ENCODE measurements at places on chromosomes 2 and 18.

DNA sequence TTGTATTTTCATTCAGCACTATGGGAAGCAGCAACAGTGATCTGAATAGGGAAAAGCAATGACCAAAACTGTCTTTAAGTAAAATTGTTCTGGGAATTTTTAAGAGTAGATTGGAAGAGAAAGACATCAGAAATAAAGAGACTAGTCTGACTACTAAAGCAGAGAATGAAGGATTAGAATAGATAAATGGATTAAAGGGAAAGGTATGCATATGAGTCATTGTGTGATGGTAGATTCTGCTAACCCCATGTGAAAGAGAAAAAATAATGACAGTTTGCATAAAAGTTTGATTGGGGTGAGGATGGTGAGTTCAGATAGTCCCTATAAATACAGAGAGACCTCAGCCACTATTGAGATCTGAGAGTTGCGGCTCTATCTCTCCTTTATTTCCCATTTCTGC, 139.6 kb upstream of the DCC start:
- DNase-seq: no peak

GRCh38 chr2:196697825-196698224, 58.3 kb downstream of the CCDC150 start:
- DNase-seq: no peak

DNA sequence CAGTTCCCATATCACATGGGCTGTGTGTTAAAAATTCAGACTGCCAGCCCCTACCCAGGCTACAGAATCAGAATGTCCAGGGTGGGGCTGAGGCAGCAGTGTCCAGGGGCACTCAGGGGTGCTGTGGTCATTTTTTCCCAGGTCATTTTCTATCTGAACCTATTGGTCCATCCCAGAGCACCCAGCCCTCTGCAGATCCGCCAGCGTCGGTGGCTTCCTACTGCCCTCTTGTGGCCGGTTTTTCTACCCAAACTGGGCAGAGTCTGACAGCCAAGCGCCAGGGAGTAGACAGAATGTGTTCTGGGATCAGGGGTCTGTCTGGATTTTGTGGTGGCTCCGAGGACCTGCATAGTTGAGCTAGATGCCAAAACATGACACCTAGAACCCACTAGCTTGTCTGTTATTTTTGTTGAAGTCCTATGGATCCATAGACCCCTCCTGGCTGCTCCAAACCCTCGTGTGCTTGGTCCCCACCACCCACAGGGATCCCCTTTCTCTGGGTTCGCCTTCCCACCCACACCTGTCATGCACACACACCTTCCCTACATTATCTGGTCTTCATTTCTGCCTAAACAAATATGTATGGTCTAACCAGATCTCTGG, 34.1 kb upstream of the RMDN2 start:
- peak; percentile 27 for DNase-seq

DNA sequence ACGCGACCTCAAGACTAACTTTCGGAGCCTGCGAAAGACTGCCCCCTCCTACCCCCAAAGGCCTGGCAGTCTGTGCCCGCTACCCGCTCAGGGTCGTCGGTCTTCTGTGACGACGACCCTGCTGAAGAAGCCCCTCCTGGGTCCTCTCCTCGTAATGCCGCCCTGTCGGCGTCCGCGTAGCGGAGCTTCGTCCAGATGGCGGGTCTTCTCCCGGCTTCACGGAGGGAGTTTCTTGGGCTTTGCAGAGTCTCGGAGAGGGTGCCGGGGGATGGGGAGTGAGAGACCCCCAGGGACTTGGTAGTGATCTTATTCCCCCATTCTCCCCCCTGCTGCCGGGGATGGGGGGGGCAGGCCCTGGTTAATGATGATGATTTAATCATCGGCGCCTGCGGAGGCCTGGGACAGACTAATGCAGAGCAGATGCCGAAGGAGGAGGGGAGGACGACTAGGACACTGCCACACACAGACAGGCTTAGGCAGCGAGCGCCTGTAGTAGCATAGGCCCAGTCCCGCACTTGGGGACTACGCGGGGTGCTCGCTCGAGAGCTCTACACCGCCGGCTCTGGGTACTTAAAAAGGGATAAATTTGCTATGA, 528 bp upstream of the PCGF1 start:
- no peak for DNase-seq

DNA sequence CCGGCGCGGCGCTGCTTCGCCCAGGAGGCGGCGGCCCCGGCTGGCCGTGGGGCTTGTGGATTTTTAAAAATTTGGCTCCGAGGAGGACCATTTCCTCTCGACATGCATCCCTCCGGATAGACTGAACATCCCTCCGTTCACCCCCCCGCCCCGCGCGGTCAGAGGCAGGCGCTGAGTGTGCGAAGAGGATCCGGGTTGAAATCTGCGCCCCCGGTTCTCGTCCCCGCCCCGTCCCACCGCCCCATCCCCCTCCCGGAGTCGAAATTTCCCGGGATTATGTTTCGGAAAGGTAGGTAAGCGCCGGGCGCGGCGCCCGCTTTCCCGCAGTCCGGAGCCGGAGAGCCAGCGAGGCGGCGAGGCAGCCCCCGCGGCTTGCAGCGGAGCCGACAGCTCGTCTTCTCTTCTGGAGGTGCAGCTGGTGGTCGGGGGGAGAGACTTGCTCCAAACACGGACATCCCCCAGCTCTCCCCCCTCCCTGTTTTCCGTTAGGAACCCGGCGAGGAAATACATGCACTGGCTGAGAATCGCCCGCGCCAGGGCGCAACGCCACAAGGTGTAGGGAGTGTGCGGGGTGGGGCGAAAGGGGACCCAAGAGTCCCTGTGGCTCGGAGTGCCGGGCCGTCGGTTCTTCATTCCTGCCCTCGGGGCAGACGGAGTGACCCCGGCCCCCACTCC, at the start of gene PRKCE:
PRKCE (plus strand) TSS at position 261 of the 675 bp plus-strand sequence.
- no peak for DNase-seq

GRCh38 chr18:8657873-8658470, 47.4 kb upstream of the MTCL1 start:
- DNase-seq: peak; percentile 18

DNA sequence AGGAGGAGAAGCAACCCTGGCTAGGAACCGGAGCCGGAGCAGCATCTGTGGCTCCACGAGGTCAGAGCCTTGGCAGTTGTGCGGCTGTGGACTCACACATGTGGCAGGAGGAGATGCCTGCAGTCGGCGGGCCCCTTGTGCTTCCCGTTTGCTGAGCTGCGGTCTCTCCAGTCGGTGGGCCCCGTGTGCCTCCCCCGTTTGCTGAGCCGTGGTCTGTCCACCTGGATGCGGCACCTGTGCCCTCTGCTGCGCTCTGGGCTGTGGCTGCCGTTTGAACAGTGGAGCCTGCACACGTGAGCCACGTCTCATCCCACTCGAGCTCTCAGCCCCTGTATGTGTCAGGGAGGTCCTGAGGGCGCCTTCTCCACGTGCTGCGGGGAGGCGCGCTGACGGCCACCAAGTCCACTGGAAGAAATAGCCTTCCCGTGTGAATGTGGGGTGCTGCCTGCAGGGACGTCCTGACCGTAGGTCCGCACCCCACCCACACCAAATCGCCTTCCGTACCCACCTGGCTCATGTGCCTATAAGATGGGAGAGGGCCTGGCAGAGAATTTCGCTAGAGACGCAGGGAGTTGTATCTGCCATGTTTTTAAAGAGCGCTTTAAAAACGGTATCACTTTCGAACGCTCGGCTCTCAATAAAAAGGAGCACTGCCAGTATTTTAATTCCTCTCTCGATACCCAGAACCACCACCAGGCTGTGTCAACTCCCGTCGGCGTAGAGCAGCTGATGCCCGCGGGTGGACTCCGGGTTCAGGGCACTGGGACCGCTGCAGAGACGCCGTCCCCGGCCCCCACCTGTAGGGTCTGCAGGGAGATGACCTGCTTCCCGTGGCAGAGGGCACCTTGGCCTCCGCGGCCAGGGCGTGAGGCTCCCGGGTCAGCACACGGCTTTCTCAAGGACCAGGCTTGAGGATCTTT, 117.0 kb downstream of the NFATC1 start:
- no peak for DNase-seq

DNA sequence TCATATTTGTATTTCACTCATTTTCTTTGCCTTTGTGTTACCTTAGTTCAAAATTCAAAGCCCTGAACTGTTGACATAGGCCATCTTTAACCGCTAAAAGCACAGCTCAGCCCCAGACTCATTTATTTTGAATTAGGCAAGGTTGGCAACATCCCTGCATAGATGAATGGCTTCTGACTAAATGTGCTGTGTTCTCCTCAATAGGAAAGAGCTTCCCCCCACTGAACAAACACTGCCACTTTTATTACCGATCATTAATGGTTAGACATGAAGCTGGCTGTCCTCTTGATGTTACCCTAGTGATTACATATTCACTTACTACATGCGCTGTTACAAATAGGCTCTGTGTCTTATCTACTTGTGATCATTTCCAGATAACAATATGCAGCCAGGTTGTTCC, 170.7 kb downstream of the ADCYAP1 start:
- no peak for DNase-seq

DNA sequence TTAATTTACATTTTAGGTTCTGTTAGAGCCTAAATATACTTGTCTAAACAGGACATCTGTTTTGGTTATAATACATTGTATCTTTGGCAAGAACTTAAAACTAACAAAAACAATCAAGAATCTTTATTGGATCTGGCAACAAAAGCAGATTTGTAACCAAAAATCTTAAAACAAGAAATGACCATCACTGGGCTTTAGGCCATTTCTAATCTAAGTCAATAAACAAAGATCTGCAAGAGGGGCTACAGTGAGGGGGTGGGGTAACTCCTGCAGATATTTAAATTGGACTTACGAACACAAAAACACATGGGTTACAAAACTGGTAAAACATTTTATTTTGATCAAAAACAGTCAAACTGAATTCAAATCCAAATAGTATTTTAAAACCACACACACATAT, 77.3 kb downstream of the SRBD1 start:
- peak; percentile 2 for DNase-seq

GRCh38 chr2:174776675-174777074, 12.4 kb upstream of the CHRNA1 start:
- DNase-seq: no peak

- DNase-seq: peak; percentile 69
Measured at GRCh38 chr2:30711646-30712085, 95.6 kb downstream of the CAPN13 start.

DNA sequence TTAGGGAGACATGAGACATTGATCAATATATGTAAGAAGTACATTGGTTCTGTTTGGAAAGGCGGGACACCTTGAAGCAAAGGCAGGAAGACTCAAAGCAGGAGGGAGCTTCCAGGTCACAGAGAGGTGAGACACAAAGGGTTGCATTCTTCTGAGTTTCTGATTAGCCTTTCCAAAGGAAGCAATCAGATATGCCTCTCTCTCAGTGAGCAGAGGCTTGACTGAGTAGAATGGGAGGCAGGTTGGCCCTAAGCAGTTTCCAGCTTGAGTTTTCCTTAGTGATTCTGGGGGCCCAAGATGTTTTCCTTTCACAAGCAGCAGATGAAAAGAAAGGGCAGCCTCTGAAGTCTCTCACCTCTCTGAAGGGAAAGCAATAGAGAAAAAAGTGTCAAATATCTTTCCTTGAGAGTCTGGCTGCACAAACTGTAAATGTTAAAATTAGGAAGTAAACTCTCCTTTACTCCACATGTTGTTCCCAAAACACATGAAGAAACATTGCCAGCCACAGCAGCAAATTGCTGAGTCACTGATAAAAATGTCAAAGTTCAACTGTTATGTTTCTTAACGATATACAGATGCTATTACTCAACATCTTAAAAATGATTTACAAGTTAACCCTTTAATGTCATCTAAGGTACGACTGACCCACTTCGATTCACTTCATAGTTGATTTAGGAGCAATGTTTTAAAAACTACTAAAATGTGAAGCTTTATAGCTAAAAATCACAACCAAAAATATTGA, 40.3 kb downstream of the CYB5A start:
- DNase-seq: peak; percentile 37

- no peak for DNase-seq
Measured at GRCh38 chr2:73651591-73652230, 9.5 kb upstream of the NAT8 start.

DNA sequence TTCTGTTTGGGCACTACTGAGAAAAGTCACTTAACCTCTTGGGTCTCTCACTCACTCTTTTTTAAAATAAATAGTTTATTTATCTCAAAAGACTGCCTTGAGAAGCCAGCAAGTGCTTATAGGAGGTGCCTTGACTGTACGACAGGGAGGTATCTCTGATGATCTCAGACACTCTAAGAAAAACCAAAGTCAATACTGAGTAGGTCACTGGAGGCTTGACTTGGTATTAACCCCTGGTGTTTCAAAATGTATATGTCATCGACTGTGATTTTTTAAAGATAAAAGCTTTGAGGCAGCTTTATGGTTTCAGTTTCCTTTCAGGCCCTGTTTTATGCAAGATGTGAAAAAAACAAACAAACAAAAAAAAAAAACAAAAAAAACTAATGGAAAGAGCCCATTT, 33.7 kb downstream of the MREG start:
- no peak for DNase-seq

DNA sequence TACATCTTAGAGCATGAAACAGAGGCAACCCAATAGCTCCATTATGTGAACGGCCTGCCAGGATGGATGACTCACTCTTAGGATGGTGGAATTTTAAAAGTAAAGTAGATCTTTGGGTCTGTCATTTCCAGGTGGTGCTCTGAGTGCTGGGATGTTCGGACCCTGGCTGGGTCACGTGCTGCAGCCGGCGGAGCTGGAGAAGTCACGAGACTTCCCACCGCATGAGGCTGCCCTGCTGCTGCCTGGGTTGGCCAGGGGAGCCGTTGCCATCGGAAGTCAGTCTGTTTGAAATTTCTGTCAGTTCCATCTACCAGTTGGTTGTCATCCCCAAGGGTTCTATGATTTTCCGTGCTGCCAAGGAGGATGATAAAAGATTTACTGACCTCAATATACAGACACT, 93.3 kb upstream of the ALKAL2 start:
- no peak for DNase-seq

DNA sequence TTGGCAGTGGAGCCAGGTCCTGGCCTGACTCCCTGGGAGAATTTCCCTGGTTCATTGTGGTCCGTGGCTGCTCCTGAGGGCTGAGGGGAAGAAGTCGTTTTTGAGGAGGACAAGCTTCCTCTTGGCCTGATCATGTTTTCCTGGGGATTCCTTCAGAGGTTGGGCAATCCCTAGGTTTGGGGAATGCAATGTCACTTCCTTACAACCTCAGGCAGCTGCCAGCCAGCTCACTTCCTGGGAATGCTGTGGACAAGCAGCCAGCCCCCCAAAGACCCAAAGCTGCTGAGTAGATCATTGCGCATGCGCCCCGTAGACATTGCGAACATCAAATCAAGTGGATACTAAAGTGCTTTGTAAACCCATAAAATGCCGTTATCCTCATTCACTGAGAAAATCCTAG, 7.7 kb upstream of the DNMT3A start:
- DNase-seq: peak; percentile 69

DNA sequence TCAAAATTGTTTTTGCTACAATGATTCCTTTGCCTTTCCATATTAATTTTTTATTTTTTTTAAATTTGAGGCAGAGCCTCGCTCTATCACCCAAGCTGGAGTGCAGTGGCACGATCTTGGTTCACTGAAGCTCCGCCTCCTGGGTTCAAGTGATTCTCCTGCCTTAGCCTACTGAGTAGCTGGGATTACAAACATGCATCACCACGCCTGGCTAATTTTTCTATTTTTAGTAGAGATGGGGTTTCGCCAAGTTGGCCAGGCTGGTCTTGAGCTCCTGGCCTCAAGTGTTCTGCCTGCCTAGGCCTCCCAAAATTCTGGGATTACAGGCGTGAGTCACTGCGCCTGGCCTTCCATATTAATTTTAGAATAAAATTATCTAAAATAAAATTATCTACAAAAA, 41.3 kb downstream of the PTPN4 start:
- no peak for DNase-seq

All from astrocyte (in vitro differentiated cells and primary cell).